ENCODE measurements at places on chromosomes 7 and 10.

DNA sequence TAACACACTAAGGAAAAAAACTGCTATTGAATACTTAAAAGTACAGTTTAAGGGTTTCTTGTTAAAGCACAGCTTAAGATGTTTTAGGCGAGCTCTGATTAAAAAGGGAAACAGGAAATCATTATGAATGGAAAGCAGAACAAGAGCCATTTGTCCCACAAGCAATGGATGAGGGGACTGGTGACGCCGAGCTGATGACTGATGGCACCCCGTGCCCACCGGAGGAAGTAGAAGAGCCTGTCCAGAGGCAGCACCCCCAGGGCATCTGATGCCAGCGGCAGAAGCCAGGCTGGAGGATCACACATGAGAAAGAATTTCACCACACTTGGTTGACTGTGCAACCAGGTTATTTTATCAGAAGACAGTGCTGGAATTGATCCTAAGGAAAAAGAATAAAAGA lies 15.0 kb upstream of the INSIG1 start:
- DNase-seq = no peak

GRCh38 chr7:102152672-102153598 lies 133.7 kb upstream of the SH2B2 start:
- no peak for DNase-seq

DNA sequence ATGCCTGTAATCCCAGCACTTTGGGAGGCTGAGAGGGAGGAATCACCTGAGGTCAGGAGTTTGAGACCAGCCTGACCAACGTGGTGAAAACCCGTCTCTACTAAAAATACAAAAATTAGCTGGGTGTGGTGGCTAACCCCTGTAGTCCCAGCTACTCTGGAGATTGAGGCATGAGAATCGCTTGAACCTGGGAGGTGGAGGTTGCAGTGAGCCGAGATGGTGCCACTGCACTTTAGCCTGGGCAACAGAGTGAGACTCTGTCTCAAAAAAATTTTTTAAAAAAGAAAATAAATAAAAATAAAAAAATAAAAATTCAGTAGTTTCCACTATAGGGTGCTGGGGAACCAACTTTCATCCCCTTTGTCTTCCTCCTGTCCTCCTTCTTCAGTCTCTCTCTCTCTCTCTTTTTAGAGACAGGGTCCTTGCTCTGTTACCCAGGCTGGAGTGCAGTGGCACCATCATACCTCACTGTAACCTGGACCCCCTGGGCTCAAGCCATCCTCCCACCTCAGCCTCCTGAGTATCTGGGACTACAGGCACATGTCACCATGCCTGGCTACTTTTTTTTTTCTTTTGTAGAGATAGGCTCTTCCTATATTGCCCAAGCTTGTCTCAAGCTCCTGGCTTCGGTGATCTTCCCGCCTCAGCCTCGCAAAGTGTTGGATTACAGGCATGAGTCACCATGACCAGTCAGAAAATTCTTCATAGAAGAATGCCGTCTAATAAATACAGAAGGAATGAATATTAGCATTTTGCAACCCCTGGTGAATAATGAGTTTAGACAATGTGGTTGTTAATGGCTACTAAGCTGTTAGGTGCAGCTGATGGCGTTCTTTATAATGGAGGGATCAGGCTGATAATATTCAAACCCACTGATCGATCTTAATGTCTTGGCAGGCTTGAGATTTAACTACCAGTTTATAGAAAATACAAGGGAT lies 20.6 kb downstream of the RBM20 start:
- no peak for DNase-seq

DNA sequence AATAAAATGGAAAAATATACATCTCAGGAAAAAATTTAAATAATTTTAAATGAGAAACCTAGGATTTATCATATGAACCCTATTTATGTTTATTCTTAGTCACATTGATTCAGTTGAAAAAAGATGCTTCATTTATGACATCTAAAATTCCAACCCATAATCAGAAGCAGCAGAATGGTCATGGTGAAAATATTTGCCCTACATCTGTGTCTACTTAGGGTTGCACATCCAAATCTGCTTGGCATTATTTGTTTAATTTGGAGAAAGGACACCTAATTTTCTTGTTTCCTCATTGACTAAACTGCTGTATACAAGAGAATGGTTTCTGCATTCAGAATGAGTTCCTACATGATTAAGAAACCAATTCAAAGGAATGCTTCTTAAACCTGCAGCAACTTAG lies 72.9 kb upstream of the SKAP2 start:
- no peak for DNase-seq

DNA sequence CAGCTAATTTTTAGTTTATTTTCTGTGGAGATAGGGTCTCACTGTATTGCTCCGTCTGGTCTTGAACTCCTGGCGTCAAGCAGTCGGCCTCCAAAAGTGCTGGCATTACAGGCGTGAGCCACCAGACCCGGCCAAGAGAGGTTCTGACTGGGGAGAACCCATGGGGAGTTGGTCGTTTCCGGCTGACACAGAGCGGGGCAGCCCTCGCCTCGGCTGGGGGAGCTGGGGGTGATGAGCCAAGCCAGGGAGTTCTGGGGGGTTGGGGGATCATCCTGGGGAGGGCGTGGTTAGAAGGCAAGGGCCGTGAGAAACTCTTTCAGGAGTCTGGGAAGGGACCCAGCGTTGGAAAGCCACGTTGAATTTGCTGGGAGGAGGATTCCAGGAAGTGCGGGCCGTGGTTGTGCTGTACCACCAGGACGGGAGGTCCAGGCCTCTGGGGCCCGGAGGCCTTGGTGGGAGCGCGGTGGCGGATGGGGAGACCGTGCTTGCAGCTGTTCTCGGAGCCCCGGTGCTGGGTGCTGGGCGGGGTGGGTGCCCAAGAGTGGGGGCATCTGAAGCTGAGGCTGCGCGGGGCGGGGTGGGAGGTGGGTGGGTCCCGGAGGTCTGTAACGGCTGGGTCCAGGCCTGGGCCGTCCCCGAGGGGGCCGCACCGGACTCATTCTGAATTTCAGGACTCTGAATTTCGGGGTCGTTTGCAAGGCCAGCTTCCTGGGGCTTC lies 8.4 kb upstream of the ZNF853 start:
- no peak for DNase-seq

- DNase-seq = no peak
These were observed 69.0 kb downstream of the CASD1 start for GRCh38 chr7:94578614-94579013.

DNA sequence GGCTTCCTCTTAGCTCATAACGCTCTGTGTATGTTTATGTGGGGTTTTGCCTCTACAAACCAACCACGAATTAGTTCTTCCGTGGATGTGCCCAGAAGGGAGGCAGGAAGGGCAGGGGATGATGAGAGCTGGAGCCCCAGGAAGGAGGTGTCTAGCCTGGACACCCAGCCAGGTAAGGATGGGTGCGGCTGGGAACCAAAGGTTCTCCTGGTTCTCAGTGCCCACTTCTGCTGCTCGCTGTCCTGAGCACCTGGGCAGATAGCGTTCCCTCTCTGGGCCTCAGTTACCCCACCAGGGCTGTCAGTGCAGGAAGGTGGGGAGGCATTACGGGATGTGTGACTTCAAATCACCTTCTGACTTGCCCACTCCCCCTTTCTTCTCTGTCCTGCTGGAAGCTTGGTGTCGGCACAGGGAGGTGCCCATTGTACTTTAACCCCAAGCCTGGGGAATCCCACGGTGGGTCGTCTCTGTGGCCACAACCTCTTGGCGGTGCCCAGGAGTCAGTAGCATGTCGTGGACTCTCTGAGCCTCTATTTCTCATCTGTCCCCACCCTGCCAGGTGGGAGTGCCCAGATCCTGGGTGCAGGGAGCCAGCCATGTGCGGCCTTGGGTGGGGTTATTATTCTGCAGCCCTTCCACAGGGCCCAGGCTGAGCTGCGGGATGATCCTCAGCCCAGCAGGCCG lies 18.7 kb upstream of the PCBD1 start:
- DNase-seq = no peak

- no peak for DNase-seq
These were observed at the start of gene SRGN for GRCh38 chr10:69087590-69088470. Gene SRGN, plus strand, starts transcription at chr10:69088103. Its CDS starts 55 bp downstream, at chr10:69088158.

GRCh38 chr7:149607683-149608082 lies 110.1 kb upstream of the ZNF746 start:
- DNase-seq = no peak

GRCh38 chr10:90872648-90873020 lies 860 bp downstream of the RPP30 start:
- DNase-seq = no peak

- no peak for DNase-seq
These were observed 161.6 kb downstream of the ITGA8 start for GRCh38 chr10:15558136-15558535.

- no peak for DNase-seq
These were observed 763.4 kb downstream of the KCNMA1 start for GRCh38 chr10:76874176-76874575.

GRCh38 chr10:100912013-100912604 lies 654 bp upstream of the SLF2 start:
- no peak for DNase-seq

GRCh38 chr7:71507680-71508602 lies 376.0 kb downstream of the GALNT17 start:
- DNase-seq = no peak

- DNase-seq = no peak
These were observed 70.3 kb downstream of the CALML3 start for GRCh38 chr10:5595095-5595494.

DNA sequence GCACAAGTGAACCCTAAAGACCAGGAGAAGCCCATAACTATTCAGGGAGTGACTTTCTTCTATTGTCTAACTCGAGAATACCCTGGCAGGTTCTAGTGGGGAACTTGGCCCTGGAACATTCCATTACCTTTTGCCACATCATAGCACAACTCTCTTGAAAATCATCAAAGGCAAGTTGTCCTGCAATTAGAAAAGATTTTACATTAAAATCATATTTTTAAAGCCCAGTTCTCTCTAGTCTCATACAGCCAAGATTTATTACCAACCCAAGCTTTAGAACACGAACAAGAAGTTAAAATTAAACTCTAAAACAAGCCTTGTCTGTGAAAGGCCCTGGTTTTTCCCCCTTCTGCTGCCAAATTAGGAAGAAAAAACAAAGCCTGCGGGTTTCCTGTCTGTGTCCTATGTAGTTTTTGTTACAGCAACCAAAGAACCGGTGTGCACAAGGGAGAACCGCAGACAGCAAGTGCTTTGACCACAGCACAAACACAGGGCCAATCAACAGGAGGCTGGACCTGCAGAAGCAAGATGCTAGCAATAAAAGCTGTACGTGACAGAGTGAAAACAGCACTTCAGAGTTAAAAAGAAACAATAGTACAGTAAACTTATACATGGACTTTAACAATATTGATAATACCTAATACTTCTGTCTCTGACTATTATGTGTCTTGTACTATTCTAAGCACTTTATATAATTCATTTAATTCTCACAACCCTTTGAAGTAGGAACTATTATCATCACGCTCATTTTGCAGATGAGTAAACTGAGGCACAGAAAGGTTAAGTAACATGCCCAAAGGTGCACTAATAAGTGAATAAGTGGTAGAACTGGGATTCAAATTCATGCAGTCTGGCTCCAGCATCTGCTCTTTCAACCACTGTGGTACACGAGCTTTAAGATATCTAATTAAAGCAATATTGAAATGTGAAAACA lies 65.8 kb downstream of the STK17A start:
- DNase-seq = no peak

All from NCI-H2171 (cell line).